Stimulated activated CD4-positive, alpha-beta T cell treated with anti-CD3 and anti-CD28 coated beads, Interleukin-4, amount 100 ng/mL, for 24 hours (primary cell): ENCODE measurements at places on chromosomes 5 and 9.

DNA sequence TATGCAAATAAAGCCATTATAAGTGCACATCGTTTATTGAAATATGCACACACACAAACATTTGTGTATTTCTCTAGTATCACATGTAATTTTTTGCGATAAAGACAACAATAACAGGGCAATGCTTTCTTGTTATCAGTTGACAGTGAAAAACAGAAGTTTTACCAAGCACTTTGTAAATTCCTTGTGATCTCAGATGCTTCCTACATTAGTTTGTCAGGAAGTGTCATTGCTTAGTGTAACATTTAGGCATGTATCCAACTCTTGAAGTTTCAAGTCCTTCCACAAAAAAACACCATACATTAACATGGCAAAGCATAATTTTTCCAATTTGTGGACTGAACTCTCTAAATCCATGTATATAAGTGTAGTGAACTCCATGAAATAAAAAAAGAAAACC is 46.4 kb downstream of the MOCS2 start:
- no peak for DNase-seq

DNA sequence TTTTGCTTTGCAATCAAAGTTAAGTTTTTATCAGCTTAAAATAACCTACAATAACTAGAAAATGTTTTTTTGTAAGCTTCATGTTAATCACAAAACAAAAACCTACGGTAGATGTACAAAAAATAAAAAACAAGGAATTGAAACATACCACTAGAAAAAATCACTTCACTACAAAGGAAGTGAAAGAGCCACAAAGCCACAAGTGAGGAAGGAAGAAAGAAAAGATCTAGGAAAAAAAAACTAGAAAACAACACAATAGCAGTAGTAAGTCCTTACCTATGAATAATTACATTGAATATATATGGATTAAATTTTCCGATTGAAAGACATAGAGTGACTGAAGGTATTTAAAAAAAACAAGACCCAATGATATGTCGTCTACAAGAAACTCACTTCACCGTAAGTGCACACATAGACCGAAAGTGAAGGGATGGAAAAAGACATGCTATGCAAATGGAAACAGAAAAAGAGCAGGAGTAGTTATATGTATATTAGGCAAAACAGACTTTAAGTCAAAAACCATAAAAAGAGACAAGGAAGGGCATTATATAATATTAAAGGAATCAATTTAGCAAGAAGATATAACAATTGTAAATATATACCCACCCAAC is 13.4 kb upstream of the ZDHHC21 start:
- no peak for DNase-seq

DNA sequence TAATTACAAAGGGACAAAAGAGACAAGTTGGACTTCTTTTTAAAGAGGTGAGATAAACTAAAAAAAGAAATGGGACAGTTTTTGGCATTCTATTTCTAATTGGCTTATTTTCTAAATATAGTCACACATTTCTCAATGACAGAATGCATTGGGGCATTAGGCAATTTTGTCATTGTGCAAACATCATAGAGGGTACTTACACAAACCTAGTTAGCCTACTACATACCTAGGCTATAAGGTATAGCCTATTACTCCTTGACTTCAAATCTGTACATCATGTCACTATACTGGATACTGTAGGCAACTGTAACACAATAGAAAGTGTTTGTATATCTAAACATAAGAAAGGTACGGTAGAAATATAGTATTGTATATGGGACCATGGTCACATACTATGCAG is 56.1 kb downstream of the LSM11 start:
- no peak for DNase-seq

DNA sequence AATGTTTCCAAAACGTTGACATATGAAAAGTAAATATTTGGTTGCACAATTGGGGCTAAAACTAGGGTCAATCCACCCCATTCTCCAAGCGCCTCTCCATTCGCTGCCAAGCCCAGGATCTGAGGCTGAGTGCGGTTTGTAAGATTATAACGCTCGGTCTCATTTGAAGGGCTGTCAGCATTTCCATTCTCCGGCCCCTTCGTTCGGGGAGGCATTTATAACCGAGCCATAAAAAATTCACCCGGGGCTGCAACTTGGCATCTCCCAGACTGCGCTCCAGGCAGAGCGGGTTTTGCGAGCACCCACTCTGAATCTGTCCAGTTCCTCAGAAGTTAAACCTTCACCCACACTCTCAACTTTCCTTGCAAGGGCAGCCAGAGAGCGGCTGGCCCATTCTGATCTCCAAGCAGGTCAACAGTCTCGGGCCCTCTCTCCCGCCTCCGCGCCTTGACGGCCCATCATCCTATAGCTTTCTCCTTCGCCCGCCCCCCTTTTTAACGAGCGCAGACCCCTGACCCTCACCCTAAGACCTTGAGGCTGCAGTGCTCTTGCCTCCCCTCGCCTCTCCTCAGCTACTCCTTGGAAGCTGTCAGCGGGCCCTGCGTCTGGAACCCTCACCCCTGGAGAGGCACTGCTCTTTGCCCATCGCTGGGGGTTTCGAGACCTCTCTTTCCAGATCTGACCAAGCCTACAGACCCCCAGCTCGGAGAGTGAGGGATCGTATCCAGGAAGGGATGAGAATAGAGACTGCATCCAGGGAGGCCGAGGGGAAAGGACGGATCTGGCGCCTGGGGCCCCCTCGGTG is 1.1 kb downstream of the SLIT3 start:
- no peak for DNase-seq

DNA sequence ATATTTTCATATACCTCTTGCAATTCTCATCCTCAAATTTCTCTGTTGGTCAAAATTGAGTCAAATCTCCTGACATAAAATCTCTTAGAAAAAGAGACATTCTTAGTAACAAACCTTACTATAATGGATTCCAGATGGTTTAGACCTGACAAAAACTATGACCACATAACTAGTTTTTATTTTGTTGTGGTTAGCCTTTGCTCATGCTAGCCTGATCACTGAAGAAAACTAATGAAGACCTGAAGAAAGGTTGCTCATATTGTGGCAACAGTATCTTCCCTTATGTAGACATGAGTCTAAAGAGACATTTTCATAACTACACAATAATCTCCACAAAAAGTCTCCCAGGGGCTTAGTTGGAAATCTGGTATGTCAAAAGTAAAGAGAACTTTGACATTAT is 274.1 kb upstream of the TMEM161B start:
- DNase-seq: no peak

- no peak for DNase-seq
Measured at GRCh38 chr9:36485647-36486328, 85.7 kb upstream of the RNF38 start.

- DNase-seq: no peak
Measured at GRCh38 chr9:81717747-81718077, 28.4 kb upstream of the TLE1 start.
